ENCODE measurements at places on chromosomes 6 and 20.

DNA sequence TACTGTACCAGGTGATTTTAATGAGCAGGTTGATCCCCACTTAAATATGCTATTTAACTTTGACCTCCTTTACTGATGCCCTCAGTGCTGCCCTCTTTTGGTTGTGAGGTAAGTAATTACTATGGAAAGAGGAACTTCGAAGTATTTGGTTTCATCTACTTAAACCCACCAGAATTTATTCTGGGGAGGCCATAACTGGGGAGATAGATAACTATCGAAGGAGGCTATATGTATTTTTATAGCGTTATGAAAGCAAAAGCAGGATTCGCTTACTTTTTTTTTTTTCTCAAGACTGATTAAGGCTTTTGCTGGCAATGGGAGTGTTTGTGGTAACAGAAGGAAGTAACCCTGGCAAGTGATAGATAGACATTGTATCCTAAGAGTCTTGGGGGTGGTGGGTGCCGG is 168.9 kb upstream of the CENPW start:
- DNase-seq, result no peak

DNA sequence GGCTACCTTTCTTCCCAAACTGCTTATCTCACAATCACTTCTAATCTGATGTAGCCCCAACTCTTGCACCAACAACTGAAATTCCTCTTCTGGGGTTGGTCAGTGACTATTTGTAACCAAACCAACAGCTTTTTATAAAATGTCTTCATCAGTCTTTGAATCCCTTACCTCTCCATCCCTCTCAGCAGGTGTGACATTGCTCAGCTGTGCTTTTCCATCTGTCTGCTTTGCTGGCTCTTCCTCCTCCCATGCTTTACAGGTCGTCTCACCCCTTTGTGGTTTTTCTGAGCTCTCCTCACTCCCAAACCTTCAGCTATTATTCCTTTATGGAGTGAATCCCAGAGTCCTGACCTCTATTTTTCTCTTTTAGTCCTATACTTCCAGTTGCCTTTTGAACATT is 5.9 kb downstream of the MAP7 start:
- peak; percentile 96 for DNase-seq

DNA sequence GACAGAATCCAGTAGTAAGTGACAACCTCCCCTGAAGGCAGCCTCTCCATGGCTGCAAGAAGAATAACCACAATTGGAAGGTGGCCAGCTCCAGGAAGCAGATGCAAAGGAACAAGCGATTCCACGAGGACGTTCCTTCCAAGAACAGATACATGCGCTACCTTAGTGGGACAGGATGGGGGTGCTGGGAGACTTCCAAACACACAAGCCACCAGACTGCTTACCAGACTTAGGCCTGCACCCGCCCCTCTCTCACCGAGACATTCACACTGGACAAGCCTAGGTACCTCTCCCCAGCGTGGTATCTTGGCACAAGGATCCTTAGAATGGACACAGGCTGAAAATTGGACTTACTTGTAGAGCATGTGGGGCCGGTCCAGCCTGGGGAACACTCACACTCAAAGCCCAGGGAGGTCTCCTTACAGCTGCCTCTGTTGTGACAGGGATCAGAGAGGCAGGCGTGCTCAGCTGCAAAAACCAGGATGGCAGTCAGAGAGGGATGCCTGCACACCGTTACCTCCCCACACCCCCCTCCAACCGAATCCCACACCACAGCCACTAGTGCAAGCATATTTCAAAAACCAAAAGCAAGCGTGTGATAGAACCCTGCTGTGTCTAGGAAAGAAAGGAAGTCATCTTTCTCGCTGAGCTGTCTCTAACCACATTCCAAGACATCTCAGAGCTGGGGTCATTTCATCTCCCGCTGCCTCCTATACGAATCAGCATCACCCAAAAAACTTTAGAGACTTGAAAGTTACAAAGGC is 22.4 kb downstream of the JAG1 start:
- no peak for DNase-seq

DNA sequence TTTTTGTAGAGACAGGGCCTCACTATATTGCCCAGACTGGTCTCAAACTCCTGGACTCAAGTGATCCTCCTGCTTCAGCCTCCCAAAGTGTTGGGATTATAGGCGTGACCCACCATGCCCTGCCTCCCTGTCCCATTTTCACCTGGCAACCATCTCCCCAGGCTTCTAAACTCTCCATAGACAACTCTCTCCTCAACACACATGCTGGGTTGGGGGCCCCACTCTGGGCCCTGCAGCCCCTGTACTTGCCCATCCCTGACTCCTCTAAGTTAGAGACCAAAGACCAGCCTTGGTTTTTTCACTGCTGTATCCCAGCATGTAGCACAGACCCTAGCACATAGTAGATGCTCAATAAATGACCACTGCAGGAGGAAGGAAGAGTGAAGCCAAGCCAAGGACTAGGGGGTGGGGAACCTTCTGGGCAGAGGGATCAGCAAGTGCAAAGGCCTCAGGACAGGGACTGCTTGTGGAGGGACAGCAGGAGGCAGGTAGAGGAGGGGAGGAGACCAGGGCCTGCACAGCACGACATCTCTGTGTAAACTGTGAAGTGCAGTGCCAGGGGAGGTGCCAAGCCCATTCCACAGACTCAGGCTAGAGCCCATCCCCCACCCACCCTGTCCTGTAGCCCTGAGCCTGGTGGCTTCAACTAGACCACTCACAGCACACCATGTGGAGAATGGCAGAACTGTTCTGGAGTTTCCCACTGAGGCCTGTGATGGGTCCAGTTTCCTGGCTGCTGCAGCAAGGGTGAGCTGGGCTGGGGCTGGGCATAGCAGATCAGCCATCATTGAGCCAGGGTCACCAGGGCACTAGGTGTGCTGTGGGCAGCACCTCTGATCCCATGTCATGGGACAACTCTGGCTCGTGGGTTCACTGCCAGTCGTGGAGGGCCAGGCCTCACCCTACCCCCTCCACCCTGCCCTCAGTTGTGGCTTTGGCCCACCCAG is 3.4 kb upstream of the SRC start:
- no peak for DNase-seq

- no peak for DNase-seq
Observed at GRCh38 chr20:8077137-8077466, 55.0 kb upstream of the PLCB1 start.

DNA sequence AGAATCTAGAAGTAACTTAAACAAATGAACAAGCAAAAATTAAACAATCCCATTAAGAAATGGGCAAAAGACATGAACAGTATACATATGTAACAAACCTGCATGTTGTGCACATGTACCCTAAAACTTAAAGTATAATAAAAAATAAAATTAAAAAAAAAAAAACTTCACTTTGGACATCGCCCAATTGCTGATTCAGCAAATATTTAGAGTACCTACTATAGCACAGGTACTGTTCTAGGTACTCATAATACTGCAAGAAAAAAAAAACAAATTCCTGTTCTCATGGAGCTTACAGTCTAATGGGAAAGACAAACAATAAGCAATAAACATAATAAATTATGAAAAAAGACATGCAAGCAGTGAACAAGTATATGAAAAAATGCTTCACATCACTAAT is 501.5 kb upstream of the HS3ST5 start:
- no peak for DNase-seq

GRCh38 chr6:13302751-13303667 is 25.3 kb downstream of the TBC1D7 start:
- DNase-seq, result no peak

GRCh38 chr6:119132261-119132981 is 54.0 kb upstream of the FAM184A start:
- no peak for DNase-seq

DNA sequence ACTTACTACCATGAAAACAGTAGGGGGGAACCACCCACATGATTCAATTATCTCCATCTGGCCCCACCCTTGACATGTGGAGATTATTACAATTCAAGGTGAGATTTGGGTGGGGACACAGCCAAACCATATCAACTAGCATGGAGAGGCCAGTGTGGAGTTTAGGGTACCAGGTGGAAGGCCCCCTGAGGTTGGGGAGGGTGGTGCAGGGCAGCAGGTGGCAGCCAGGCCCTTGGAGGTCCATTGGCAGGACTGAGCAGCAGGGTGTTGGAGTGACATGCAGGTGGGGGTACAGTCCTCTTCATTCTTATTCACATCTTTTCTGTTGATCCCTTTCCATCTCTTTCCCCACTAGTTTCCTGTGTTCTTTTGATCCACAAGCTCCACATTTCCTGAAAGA is 42.9 kb downstream of the PHACTR3 start:
- no peak for DNase-seq

- no peak for DNase-seq
Observed at GRCh38 chr6:169320013-169320412, 66.4 kb upstream of the THBS2 start.
